ENCODE measurements at places on chromosomes 16 and 17.

DNA sequence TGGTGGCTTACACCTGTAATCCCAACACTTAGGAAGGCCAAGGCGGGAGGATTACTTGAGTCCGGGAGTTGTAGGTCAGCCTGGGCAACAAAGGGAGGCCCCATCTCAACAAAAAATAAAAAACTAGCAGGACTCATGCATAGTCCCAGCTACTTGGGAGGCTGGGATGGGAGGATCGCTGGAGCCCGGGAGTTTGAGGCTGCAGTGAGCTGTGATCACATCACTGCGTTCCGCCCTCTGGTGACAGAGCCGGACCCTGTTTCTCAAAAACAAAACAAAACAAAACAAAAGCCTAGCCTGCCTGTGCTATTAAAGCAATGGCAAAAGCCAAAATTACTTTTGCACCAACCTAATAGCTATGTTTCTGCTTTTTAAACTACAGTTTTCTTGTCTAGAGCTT lies 1.5 kb downstream of the FCSK start:
- DNase-seq = no peak

GRCh38 chr16:31196324-31197088 lies 6.1 kb downstream of the PYCARD start:
- no peak for DNase-seq

- no peak for DNase-seq
Measured at GRCh38 chr17:38512473-38513058, 84.3 kb downstream of the ARHGAP23 start.

- no peak for DNase-seq
Measured at GRCh38 chr17:74539281-74539820, 6.6 kb downstream of the CD300C start.

- DNase-seq = no peak
Measured at GRCh38 chr17:35294756-35295155, 51.9 kb downstream of the SLFN5 start.

GRCh38 chr17:12605222-12605621 lies 60.5 kb upstream of the MYOCD start:
- no peak for DNase-seq

DNA sequence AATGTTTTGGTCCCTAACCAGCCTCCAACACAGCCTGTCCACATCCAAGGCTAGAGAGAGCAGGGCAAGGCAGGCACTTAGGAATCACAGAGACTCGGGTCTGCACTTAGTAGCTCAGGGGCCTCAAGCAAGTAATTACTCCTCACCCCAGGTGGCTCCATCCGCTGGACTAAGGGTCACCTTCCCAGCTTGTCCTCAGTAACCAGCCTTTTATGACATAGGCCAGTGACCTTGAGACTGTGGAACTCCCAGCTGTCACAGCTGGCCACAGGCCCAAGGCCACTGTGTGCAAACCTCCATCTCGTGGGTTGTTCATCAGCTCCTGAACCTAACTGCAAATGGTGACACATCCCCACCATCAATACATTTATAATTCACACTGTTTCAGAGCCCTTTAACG lies 68.6 kb downstream of the CDYL2 start:
- no peak for DNase-seq

DNA sequence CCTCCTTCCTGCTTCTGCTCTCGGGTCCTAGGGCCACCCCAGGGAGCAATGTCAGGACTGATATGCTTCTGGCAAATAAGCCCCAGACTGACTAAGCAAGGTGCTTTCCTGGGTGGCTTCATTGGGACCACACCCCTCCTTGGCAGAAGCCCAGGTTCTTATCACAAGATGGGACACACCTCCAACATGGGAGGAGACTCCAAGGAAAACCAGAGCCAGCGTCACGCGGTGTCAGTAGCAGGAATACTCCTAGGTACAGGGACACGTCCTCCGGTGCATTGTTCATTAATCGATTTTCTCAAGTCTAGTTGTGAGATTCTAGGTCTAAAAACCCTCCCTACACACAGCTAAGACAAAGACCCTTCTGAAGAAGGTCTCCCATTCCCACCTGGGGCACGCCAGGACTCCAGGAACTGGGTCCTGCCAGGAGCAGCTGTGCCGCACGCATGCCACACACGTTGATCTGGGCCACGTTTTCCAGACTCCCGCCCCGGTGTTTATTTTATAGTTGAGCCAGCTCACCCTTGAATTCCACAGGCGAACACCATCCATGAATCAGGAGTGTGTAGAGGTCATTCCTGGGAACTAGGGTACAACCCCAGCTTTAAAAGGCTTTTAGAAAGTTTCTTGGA lies 30.8 kb downstream of the FA2H start:
- DNase-seq = peak; percentile 62

DNA sequence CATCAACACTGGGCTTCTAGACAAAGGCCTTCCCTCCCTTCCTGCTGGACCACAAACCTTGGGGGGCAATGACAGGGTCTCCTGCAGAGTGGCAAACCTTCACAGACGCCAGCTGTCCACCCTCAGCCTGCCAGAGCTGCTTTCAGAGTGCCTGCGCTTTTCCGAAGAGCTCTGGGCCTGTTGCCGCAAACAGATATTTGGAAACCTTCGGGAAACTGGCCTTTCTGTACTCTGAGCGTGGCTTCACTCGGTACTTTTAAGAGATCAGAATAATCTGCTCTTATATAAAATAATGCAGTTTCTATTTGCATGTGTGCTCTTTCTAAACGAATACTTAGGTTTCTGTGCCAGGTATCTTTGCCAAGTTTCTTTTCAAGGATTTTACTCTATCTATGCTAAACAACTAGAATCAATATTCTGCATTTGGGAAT lies 152.1 kb upstream of the CHMP6 start:
- DNase-seq = no peak

GRCh38 chr16:3595110-3595486 lies 16.3 kb downstream of the SLX4 start:
- no peak for DNase-seq

- DNase-seq = no peak
Measured at GRCh38 chr17:19502517-19502916, 31.1 kb upstream of the SLC47A1 start.

DNA sequence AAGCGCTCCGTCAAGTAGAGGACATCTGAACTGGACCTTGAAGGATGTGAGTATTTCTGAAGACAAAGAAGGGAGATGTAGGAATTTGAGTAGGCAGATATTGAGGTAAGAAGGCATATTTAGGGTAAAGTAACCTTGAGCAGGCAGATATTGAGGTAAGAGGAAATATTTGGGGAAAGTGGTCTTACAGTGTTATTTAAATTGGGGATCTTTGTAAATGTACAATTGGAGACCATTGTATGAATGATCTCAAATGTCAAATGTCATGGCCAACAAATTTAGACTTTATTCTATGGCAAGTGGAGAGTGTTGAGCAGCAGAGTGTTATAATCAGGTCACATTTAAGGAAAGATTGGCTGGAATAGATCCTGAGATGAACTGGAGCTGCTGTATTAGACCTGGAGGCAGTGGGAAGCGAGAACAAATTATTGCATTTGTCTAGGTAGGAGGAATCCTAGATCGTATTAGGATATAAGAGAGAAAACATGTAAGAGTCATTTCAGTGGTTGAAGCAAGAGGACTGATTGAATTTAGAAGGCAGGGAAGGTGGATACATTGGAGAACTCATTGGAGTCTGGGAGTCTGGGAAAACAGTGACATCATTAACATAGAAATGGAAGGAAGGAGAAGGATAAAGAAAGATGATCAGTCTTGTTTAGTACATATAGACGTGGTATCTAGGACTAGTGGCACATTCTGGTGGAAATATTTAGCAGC lies 165.6 kb downstream of the MAP2K6 start:
- no peak for DNase-seq

DNA sequence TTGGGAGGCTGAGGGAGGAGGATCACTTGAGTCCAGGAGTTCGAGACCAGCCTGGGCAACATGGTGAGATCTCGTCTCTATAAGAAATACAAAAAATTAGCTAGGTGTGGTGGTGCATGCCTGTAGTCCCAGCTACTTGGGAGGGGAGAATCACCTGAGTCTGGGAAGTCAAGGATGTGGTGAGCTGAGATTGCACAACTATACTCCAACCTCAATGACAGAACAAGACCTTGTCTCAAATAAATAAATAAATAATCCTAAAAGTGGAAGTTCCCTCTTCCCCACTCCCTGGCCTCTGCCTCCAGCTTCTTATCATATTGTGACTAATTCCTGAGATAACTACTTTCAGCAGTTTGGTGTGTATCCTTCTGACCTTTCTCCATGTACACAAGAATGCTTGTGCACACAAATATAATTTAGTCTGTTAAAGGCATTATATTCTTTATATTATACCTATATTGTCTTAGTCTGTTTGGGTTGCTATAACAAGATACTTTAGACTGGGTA lies 23.5 kb upstream of the DNAJA2 start:
- no peak for DNase-seq

DNA sequence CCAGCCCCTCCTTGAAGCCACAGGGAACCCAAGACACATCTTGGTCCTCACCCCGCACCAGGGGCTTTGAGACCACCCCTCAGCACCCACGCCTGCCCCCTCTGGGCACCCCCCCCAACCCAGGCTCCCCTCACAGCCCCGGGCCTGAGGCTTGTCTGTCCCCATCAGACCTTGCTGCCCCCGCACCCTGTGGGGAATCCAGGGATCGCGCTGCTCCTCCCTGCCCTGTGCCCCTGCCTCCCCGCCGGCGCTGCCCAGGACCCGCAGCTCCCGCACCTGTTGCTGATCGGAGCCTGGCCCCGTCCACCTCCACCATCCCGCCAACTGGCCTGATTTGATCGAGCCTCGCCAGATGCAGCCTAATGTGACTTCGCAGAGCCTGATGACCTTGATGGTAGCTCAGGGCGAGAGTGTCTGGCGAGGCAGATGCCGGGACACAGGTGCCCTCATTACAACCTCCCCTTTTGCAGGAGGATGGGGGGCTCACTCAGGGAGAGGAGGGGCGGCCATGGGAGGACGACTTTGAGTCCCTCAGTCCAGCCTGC lies 29.0 kb downstream of the SLC25A10 start:
- no peak for DNase-seq

- no peak for DNase-seq
Measured at GRCh38 chr17:7080456-7081041, 498 bp upstream of the CLEC10A start.

GRCh38 chr16:81939164-81940056 lies 71.9 kb downstream of the SDR42E1 start:
- DNase-seq = no peak

GRCh38 chr17:32323811-32324491 lies 18.0 kb downstream of the C17orf75 start:
- no peak for DNase-seq

GRCh38 chr17:35894206-35894605 lies 14.0 kb upstream of the CCL5 start:
- DNase-seq = no peak

DNA sequence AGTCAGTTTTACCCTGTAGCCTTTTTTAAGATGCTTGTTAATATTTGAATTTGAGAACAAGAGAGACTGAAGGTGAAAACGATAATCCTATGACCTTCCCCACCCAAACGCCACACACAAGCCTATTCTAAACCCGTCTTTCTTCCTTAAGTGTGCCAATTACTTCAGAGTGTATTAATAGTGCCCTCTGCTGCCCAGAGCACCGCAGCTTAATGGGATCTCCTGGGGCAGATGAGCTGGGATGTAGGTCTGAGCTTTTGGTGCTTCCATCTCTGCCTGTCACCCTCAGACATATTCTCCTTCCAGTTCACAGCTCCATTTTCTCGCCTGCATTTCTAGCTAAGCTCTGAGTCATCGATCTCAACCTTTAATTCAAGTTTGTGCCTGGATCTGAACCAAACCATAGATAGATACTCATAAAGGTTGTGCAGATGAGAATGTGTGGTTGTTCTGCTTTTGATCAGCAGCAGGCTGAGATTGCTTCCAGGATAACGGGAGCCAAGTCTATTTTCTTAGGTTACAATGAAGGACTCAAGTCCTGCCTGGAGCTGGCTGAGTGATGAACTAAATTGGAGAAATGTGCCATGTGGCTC lies 46.4 kb upstream of the CDH13 start:
- DNase-seq = no peak

DNA sequence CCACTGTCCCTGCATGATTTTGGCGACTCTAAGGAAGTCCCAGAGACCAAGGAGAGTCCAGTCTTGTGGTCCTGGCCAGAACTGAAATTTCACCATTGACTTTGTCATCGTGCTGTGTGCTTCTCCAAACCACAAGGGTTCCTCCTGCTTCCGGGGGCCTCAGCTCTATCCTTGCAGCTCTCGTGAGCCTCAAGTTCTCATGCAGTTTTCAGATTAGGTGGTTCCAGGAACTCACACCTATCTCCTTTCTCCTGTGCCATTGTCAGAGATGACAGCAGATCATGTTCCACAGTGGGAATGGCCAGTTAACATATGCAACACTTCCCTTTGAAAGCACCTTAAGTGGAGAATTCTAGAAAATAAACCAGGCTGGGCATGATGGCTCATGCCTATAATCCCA lies 97.9 kb upstream of the CRHR1 start:
- DNase-seq = no peak

DNA sequence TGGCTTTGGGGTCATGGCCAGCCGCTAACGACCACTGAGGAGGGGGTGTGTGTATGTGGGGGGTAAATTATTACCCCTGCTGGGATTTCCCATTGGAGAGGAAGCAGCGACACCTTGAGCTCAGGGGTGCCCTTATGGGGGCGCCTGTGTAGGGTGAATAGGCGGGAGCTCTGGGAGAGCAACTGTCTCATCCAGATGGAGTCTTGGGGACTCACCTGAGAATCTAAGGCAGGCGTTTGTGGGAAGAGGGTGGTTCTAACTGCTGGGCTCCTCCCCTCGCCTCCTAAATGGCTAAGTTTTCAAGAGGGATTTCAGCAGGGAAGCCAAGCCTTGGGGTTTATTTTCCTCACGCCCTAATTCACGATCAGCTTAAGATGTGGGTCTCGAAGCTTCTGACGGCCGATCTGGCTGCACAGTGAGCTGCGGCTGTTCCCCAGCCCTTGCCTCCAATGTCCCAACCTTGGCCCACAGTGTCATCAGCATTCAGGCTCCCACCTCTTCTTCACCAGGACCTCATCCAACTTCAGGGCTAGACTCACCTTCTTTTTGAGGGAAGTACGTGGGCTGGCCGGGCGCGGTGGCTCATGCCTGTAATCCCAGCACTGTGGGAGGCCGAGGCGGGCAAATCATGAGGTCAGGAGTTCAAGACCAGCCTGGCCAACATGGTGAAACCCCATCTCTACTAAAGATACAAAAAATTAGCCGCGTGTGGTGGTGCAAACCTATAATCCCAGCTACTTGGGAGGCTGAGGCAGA lies 136.9 kb upstream of the EEF2KMT start:
- DNase-seq = no peak

GRCh38 chr16:678858-679813 lies 1.1 kb upstream of the STUB1 start:
- peak; percentile 50 for DNase-seq

DNA sequence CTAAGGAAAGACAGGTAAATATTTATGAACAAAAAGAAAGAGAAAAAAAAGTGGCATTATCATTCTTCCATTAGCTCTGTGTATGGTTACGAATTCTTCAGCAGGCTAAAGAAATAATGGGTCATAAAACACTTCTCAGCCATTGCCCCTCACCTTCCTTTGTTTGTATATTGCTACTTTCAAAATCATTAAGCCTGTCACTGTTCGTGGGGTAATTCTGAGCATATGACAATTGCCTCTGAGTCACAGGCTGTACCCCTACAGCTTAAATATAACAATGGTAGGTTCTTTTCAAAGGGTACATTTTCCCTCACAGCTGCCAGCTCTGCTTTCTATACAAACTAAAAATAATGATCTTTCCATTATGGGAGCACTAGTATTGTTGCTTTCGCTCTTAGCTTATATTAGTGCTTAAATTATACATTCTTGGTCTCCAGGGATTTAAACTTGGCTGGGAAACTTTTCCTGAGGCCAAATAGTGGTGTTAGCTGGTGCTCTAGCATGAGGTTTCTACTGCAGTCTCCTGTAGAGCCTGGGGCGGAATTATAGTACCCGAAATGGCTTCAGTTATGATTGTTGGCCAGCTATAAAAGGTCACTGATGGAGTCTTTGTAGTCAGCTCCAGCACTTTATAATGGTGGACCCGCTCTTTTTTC lies 74.7 kb upstream of the CDH11 start:
- no peak for DNase-seq

Data from HEK293T (cell line).